ENCODE measurements at places on chromosomes 1 and 21.

DNA sequence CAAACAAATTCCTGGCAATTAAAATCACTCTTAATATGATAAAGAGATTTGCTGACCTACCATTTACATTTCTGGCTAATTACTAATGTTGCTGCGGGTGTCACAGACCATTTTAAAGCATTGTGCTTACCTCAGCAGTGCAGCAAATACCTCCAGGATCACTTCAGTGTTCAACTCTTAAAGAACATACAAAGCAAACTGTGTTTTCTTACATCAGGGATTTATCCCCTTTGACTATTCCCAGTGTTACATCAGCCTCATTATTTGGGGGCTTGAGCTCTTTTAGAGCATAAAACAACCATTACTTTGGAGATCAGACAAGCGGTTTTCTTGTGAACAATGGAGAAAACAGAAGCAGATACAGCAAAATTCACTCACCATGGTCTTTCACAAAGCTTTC lies 185.4 kb downstream of the LYPLAL1 start:
- no peak for DNase-seq

GRCh38 chr21:32137266-32137665 lies 141.6 kb downstream of the MIS18A start:
- DNase-seq: no peak

- no peak for DNase-seq
These were observed 21.5 kb downstream of the PANK4 start for GRCh38 chr1:2504949-2505272.

DNA sequence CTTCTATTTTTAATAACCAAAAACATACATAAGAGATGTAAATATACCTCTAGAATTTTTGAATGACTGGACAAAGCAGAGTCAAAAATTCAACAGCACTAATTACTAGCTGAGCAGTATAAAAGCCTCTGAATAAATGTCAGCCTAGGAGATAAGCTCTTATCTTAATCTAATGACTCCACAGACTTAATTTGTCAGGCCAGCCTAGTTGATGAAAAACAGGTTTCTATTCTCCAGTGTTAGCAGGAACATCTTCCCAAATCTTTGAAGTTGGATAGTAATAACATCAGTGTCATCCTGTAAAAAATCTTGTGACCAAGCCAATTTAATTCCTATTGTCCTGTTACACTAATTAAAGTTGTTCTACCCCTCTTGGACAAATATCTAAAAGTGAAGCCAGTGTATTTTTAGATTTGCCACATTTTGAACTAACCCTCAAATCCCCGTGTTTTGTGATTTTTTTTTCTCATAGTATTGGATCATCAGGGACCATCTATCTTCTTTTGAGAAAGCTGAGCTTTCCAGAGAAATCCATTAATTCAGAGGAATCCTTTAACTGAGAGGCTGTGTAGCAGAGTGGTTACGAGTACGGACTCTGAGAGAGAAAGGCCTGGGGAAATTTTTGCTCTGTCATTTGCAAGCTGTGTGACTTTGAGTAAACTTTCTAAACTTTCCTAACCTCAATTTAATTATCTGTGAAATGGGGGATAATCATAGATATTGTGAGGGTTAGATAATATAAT lies 41.2 kb downstream of the LMO4 start:
- DNase-seq: no peak

DNA sequence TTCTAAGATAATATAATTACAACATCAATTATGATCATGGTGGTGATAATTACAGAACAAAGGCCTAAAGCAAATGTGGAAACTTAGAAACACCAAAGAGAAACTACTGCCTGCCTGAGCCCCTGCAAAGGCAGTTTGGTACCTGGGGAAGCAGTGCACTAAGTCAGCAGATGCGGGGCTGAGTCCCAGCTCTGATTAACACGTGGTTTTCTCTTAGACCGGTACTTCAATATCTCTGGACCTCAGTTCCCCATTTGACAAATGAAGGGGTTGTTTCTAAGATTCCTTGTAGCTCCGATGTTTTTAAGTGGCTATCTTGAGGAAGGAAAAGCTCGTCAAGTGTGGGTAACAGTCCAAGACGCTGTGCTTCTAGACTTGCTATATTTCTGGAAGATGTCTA lies 16.7 kb upstream of the PLEKHA6 start:
- DNase-seq: no peak

DNA sequence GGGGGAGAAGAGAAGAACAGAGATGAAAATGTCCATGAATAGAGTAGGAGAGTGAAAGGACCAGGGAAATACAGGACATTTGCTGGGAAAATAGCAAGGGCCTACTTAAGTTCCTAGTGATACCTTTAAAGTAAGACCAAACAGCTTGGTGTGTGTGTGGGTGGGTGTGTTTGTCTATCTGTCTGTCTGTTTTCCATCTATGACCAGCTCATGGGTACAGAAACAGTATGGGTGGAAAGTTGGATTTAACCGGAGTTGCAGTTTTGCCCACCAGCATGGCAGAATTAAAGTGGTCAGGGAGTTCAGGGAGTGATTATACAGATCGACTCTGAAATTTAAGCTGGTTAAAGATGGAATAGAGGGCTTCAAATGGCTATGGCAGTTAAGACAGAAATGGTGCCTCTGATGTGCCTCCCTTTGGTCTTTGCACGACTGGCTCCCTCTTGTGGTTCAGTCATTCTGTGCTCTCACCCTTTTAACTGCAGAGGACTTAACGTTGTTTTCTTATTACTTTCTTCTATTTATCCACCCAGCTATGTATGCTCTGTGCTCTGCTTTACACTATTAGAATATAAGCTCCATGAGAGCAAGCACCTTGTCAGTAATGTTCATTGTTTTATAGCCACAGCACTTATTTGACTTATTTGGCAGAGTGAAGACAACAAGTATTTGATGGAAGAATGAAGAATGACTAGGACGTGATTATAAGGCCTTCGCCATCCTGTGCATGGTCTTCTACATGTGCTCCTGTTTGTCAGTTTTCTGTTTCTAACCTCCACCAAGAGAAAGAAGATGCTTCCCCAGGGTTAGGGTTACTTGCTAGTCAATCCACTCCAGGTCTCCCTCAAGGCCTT lies 72.7 kb upstream of the AK4 start:
- DNase-seq: peak; percentile 39

DNA sequence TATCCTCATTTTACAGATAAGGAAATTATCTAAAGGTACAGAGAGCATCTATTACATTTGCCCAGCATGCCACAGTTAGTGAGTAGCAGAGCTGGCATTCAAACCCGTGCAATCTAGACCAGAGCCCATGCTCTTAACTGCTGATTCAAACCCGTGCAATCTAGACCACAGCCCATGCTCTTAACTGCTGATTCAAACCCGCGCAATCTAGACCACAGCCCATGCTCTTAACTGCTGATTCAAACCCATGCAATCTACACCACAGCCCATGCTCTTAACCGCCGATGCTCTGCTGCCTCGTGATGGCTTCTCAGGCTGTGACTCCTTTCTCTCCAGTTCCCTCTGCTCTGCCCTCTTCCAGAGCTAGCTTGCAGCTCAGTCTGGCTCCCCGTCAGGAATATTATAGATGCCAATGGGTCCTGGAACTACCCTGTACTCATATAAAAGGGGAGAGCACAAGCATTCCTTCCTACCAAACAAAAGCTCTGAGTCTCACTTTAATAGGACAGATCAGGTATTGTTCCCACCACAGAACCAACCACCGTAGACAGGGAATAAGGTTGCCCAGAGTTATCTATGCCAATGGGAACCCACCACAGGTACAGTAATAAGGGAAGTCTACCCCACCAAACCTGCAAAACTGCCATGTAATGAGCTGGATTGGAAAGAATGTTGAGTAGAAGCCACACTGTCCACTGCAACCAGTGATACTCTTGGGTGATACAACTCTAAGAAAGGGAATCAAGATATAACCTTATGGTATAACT lies 78.4 kb downstream of the SMYD3 start:
- no peak for DNase-seq

DNA sequence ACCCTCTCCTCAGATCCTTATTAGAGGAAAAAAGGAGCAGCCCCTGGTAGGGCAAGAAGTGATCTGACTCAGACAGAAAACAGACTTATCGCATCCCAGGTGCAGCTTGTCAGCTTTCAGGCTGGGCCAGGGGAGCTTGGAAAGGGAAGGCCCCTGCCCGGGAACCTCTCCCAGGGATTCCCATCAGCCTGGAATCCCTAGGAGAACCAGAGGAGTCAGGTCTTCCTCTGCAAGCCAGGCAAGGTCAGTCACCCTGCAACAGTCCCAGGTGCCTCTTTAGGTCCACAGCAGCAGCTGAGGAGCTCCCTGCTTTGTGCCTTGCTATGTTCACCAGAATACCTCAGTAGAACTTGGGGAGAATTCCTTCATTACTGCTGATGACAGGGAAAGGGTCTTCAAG lies 2.9 kb upstream of the PRAMEF12 start:
- DNase-seq: no peak

DNA sequence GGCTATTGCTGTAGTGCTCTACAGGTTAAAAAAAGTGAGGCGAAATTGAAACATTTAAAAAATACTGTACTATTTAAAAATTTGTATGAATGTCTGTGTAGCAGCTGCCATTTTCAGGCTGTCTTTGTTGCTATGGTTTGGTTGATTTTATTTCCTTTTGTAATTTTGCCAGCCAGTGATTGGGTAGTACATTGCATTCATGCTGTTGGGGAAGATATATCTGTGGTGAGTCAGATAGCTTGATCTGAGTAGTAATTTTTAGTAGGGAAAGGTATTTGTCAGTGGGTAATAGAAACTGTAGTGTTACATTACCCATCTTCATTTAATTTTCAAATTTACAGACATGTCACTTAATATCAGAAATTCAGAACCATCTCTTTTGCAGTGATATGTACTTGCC lies 15.0 kb downstream of the NFIA start:
- DNase-seq: no peak

GRCh38 chr1:147820761-147821297 lies 60.4 kb upstream of the GJA5 start:
- DNase-seq: no peak

- DNase-seq: no peak
These were observed 175.0 kb downstream of the CTH start for GRCh38 chr1:70586046-70586445.

DNA sequence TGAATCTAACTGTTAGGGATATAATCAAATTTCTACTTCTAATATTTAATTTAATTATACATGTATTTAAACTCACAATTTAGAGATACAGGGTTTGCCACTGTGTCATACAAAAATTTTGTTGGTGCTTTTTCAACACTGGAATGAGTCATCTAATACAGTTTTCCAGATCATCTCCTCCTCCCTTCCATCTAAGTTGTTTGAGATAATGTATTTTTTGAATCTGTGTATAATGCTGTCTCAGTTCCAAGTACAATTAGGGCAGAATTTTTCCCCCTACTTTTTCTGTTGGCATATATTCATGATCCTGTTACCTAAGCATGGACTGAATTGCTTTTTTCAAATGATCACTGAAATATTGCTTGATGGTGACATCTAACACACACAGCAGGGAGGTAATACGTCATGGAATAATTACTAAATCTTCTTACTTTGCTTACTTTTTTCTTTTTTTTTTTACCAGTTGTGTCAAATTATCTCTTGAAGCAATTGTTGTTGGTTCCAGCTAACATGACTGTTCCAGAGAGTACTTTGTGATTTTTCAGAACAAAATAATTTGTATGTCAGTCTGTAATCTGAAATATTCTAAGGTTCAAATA lies 146.0 kb downstream of the MAGI3 start:
- DNase-seq: no peak

DNA sequence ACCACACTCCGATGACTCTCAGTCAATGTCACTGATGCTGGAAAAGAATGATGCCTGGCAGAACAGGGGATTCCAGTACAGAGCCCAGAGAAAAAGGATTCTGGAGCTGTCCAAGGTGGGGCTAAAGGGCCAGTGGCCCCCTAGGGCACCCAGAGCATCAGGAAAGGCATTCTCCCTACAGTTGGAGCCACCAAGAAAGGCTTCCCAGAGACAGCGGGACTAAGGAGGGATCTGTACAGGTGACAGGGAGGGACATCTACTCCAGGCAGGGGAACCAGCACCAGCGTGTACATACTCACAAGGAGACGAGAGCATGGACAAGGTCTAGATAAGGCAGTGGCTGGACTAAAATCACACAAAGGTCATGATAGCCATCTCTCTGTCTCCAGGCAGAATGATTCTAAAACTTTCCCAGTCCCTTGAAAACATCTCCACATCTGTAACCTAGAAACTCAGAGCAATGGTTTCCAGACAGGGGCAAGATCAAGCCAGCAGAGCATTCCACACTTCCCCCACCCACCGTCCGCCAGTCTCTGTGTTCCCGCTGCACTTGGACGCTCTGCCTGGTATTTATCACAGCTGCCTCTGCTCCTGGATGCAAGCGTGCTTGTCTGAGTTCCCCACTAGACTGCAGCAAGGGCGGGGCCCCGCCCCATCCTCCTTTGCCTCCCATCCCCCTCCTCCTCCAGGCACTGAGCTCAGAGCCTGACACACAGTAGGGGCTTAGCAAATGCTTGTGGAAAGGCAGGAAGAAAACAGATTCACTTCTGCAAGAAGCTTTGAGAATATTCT lies 111.6 kb upstream of the ZC3H12A start:
- DNase-seq: no peak

DNA sequence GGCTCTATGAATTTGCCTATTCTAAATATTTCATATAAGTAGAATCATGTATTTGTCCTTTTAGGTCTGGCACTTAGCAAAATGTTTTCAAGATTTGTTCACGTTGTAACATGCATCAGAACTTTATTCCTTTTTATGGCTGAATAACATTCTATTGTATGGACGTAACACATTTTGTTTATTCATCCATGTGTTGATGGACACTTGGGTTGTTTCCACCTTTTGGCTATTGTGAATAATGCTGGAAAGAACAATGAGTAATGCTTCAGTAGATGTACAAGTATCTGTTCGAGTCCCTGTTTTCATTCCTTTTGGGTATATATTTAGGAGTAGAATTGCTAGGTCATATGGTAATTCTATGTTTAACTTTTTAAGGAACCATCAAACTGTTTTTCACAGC lies 24.7 kb downstream of the SLC35A3 start:
- no peak for DNase-seq

All from stimulated activated CD4-positive, alpha-beta T cell treated with anti-CD3 and anti-CD28 coated beads, Interleukin-12 subunit alpha, Interleukin-12 subunit beta, amount 100 ng/mL, for 24 hours (primary cell).